ENCODE measurements at places on chromosomes 1 and 21.
A peak's percentile ranks its signal among the peaks of the same experiment; 100 is the strongest.

- DNase-seq, result no peak
These were observed 256.7 kb upstream of the KIAA0040 start for GRCh38 chr1:175449306-175449705.

- DNase-seq, result no peak
These were observed 169.5 kb upstream of the USP24 start for GRCh38 chr1:55384637-55385036.

GRCh38 chr1:110783292-110783918, 89.5 kb upstream of the CD53 start:
- DNase-seq, result peak; percentile 64

GRCh38 chr21:28805885-28806284, 186.8 kb downstream of the LTN1 start:
- DNase-seq, result no peak

GRCh38 chr1:27535386-27535785, 45.4 kb upstream of the WASF2 start:
- no peak for DNase-seq

GRCh38 chr1:114079596-114080190, 74.0 kb downstream of the SYT6 start:
- DNase-seq, result no peak

DNA sequence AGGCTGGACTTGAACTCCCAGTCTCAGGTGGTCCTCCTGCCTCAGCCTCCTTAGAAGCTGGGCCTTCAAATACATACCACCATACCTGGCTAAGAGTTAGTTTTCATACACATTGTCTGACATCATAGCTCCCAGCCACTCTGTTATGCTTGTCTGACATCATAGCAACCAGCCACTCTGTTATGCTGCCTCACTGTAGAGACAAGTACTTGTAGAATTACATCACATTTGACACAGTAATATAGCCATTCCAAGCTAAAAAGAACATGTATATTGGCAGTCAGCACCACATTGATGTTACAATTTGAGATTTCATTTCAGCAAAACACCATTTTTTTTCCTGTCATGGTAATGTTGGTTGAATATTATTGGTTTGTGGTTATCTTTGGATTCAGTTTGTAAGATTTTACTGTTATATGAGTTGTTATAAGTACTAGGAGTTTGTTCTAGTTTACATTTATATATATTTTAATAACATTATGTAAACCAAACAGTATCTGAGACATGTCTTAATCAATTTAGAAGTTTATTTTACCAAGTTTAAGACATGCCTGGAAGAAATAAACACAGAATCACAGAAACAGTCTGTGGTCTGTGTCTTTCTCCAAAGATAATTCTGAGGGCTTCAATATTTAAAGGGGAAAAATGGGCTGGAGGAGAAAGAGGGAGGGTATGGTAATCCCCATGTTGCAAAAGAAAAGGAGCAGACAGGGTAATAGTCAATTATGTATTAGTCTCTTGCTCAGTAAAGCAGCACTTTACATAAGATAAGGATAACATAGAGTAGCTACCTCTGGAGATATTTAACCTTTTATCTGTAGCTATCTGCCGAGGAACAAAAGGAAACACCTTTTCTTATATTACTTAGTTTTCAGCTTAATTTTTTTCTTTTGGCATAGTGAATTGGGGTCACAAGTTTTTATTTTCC, 43.0 kb downstream of the XPR1 start:
- DNase-seq, result no peak

DNA sequence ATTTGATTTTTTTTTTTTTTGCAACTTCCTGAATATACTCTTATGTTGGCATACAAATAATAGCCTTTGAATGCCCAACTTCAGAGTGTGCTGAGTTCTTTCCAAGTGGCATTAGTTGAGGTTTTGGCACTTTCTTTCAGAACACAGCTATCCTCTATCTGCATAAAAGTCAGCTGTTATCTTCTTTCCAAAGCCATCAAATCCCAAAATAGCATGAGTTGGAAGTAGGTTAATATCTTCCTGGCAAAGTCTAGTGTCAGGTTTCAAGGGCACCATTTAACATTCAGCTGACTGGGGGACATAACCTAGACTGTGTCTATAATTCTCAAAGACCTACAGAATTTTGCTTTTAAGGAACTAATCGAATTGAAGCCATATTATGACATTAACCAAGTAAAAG, 223.9 kb downstream of the PLPP3 start:
- DNase-seq, result no peak

GRCh38 chr1:85555867-85556573, 24.5 kb upstream of the CCN1 start:
- no peak for DNase-seq

DNA sequence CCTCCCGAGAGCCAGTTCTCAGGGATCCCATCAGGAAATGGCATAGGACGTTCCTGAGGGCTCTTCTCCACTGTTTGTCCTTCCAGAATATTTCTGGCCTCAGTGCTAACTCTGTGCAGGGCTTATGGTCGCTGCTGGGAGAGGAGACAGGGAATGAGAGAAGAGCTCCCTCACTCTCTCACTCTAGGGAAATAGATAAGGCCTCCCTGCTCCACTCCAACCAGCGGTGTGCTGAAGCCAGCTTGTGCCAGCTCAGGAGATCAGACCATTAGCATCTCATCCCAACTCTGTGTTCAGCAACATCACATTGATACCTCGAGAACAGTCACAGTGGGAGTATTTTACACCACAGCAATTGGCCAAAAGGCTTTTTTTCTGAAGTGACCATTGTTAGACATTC, 49.2 kb upstream of the ZC3H12A start:
- DNase-seq, result no peak

- peak; percentile 98 for DNase-seq
These were observed 107.5 kb downstream of the LTN1 start for GRCh38 chr21:28884976-28885852.

DNA sequence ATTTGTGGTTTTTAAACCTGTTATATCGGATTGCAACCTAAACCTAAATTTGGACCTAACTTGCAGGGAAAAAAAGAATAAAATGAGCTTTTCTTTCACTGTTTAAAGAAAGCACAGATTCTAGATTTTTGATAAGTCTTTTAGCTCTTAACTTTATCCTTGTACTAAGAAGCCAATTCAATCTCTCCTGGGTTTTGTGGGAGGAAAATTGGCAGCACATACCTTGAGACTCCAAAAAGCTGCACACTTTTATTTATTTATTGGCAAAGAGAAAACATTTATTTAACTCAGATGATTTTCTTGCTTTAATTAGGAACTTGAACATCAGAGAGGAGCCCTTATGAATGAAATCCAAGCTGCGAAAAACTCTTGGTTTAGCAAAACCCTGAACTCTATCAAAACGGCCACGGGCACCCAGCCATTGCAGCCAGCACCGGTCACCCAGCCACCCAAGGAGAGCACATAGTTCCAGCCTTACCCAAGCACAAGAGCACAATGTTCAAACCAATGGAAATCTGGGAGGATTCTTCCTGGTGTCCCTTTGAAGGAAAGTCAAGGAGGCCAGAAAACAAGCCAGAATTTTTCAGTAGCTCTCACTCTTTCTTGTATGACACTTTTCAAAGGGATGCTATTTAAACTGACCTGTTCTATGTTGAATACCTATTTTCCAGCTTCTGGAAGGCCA, 10.1 kb upstream of the CACYBP start:
- DNase-seq, result no peak

GRCh38 chr1:8242498-8242897, 75.4 kb upstream of the SLC45A1 start:
- DNase-seq, result no peak

DNA sequence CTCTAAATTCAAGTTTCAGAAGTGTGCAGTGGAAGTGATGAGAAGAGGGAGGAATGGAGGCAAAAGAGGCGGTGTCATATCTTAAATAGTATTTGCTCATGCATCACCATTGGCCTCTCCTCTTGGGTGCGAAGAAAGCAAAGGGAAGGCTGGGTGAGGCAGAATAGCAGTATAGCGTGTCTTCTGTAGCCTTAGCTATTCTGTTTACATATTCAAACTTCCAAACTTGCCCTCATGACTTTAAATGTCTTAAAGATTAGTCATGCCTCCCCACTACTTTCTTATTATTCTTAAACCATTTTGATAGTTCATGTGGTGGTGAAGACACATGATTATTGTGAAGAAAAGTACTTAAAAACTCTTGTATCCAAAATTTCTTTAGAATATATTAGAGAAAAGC, 104.6 kb upstream of the TENT5C start:
- no peak for DNase-seq

- peak; percentile 19 for DNase-seq
These were observed 92.9 kb downstream of the LTN1 start for GRCh38 chr21:28899744-28900143.

DNA sequence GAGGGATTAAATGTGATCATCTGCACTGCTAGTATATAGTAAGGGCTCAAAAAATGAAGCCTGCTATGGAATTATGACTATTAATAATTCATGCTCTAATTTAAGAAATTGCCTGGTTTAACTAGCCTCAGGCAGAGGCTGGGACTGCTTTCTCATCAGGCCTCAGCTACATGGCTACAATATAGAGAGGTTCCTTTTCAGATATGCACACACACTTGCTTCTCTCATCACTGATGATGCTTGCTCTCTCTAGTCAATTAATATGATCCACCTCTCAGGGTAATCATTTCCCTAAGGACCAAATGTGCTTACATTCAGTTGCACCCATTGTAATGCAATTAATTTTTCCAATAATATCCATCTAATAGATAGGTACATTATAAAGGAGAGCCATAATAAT, 324.9 kb upstream of the ST6GALNAC5 start:
- no peak for DNase-seq

GRCh38 chr1:74629283-74629682, 44.3 kb downstream of the ERICH3 start:
- DNase-seq, result no peak

- no peak for DNase-seq
These were observed 122.8 kb upstream of the RAB4A start for GRCh38 chr1:229148041-229148671.

DNA sequence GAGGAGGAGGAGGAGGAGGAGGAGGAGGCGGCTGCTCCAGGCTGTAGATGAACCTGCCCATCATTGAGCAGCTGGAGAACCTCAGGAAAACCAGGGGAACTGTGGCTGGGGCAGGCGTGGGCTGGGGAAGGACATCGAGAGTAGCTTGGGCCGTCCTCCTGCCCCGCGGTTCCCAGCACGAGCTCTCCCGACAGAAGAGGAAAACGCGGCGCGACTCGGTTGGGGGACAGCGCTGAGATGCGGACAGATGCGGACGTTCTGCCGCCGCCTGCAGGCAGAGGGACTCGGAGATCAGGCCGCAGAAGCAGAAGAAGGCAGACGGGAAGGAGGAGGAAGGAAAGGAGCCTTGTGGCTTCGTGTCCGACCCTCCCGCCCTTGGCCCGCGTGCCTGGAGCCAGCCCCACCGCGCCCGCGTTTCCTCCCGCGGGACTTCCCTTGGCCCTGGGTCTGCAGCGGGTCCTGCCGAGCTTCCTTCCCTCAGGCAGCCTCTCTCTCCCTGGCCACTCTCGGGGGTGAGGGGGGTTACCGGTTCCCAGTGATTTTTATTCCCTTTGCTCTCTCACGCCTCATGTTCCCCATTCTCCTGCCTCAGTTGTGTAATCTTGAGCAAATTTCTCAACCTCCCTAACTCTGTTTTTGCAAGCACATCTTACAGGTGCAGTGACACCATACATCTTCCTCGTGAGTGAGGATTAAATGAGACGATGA, 1.7 kb upstream of the TNFRSF9 start:
- DNase-seq, result peak; percentile 77

GRCh38 chr1:55217226-55217986, 2.2 kb upstream of the USP24 start:
- peak; percentile 80 for DNase-seq

DNA sequence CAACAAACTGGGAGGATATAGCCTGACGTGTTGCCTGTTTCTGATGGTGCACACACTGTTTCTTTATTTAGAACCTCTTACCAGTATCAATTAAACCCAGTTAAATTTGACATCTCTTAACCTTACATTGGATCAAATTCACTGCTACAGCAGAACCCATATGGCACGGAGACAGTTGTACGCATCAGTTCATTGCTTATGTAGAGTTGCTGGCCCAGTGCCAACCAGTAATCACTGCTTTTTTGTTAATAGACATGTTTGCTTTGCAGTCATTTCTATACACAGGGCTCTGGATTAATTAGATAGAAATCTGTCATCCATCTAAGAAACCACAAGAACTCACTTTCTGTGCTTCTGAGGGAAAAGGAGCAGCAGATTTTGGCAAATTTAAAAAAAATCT, 154.0 kb downstream of the RWDD3 start:
- no peak for DNase-seq

DNA sequence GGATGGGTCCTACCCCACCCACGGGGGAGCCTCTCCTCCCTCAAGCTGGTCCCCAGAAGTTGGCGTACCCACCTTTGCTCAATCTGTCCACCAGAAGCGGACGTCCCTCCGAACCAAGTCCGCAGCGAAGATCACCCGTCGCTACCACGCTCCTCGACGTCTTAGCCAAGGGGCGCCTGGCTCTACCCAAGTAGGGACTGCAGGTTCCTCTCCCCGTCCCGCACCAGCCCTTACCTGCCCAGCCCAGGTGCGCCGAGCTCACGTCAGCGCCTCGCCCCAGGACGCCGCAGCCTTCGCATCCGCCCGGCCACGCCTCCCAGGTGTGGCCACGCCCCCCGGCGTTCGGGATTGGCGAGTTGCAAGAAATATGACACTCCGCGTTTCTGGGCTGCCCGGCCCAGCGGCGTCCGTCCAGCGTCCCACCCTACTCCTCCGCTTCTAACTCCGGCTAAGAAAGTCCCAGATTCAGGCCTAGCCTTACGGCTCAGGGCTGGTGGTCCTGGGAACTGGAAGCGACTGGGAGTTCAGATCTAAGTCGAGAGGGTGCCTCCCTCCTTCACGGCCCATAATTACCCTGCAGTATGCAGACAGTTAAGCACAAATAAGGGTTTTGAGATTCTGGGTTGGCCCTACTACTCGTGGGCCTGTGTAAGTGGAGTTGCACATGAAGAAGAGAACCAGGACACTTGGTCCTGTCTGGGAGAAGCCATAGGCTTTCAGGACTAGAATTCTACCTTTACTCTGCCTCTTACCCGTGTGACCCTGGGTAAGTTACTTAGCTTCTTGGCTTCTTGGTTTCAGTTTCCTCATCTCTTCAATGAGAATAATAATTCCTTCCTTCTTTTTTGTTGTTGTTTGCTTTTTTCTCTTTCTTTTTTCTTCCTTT, at the start of gene IRF6:
TSS of gene IRF6 (minus strand) at position 268 of the 886 bp plus-strand sequence. CDS start 4,729 bp downstream, outside the sequence.
- DNase-seq, result peak; percentile 79

GRCh38 chr21:31873275-31873695, 465 bp downstream of the HUNK start:
- DNase-seq, result no peak
